Stimulated activated CD4-positive, alpha-beta T cell treated with anti-CD3 and anti-CD28 coated beads, TNF-alpha, amount 100 ng/mL, for 1 hour (primary cell): ENCODE measurements at places on chromosomes 1 and 21.

GRCh38 chr1:216207154-216207553 is 216.1 kb downstream of the USH2A start:
- DNase-seq, result no peak

GRCh38 chr1:29123887-29124365 is at the start of gene TMEM200B:
Gene TMEM200B, minus strand, starts transcription at chr1:29123903. Its CDS starts 2,075 bp downstream, at chr1:29121828.
- DNase-seq, result no peak

DNA sequence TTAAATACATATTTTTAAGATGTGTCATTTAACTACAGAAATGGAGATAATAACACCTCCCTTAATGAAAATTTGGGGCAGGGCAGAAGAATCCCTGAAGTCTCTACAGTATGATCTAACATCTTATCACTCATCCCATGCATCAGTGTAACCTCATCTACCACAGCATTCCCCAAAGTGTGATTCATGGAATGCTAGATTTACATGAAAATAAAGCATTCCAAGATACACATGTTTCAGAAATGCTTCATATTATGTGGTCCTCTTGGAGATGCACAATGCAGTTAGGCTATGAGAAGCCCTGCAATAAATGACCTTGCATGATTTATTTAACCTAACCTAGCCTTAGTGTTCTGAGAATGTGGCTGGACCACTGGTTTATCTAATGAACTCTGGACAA is 166.9 kb upstream of the SYT6 start:
- DNase-seq, result no peak

- DNase-seq, result no peak
These were observed 47.7 kb downstream of the CXADR start for GRCh38 chr21:17560377-17561025.

GRCh38 chr21:21734088-21734487 is 735.9 kb downstream of the NCAM2 start:
- no peak for DNase-seq

- DNase-seq, result no peak
These were observed 53.4 kb upstream of the RPL11 start for GRCh38 chr1:23638188-23638619.

DNA sequence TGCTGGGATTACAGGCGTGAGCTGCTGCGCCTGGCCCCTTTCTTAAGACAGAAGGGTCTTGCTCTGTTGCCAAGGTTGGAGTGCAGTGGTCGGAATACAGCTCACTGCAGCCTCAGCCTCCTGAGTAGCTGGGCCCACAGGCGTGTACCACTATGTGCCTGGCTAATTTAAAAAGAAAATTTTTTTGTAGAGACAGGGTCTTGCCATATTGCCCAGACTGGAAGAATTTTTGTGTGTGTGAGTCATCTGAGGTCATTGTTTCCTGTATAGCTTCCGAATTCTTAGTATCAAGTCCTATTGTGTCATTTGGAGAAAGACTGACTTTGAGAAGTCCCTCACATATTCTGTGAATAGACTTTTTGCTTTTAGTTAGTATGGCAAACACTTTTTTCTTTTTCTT is 4.7 kb downstream of the SZRD1 start:
- no peak for DNase-seq

- no peak for DNase-seq
These were observed 182.9 kb upstream of the FGGY start for GRCh38 chr1:59113876-59114457.

- no peak for DNase-seq
These were observed 47.1 kb upstream of the TMPRSS2 start for GRCh38 chr21:41555057-41555456.

- DNase-seq, result no peak
These were observed 61.4 kb upstream of the PAX7 start for GRCh38 chr1:18569251-18569650.

DNA sequence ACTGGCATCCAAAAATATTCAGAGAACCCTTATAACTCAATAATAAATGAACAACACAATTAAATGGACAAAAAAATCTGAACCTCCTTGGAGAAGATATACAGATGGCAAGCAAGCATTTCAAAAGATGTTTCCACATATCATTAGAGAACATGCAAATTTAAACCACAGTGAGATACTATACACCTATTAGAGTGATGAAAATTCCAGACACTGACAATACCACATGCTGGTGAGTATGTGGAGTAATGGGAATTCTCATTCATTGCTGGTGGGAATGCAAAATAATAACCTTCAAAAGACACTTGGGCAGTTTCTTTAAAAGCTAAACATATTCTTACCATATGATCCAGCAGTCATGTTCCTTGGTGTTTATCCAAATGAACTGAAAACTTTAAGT is 46.1 kb downstream of the HS2ST1 start:
- no peak for DNase-seq

- DNase-seq, result no peak
These were observed 1.6 kb upstream of the NFASC start for GRCh38 chr1:204869097-204869496.
